ENCODE measurements at places on chromosomes 13 and 19.

GRCh38 chr13:62687732-62688131, 1272.1 kb upstream of the PCDH20 start:
- no peak for DNase-seq

DNA sequence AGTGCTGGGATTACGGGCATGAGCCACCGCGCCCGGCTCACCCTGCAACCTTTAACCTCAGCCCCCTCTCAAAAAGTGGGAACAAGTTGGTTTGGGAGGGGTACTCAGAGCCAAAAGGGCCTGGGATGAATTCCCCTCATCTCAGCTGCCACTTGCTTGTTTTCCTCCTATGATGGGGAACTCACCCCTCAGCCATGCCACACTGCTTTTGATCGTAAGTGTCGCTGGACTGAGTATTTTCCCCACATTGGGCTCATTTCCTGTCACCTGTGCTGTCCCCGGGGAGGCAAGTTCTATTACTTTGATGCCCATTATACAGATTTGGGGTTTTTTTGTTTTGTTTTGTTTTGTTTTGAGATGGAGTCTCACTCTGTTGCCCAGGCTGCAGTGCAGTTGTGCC, 6.5 kb downstream of the R3HDM4 start:
- no peak for DNase-seq

DNA sequence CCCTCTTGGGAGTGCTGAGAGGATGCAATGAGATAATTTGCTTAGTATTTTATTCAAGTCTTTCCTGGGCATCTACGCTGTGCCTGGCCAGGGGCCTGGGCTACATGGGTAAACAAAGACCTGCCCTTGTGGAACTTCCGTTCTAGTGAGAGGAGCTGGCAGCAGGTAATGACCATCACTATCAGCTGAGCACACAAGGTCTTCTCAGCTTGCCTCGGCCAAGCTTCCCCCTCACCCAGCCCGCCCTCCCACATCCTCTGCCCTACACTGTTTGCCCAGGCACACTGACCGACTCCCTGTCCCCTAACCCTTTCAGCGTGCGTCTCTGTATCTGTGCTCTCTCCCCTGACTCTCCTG, 8.6 kb upstream of the FKRP start:
- DNase-seq, result no peak

DNA sequence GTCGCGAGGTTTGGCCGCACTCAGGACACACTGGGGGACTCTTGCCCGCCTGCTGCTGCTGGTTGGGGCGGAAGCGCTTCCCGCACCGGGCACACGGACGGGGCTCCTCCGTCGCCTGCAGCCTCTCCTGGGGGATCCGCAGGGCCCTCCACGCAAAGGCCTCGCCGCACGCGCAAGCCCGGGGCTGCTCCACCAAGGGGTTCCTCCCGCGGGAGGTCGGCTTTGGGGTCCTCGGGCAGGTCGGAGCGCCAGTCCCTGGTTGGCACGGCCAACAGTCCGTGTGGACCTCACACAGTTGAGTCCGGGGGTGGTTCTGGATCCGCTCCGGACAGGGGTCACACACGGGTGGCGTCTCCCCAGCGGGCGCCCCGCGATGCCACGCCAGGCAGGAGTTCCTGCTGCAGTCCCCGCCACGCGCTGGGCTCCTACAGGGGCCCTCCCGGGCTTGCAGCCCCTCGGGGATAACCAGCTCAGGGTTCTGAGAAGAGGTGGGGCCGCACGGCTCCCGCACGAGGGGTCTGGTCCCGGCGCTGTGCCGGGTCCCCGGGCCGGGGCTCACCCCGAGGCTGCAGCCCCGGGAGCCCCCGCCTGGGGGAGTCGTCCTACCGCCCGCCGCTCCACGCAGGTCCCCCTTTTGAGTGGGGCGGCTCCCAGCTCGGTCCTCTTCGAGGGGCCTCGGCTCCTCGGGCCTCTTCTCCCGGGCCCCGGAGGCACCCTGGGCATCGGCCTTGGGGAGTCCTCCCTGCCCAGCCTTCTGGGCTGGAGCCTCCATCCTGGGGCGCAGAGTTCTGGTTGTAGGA, 6.2 kb upstream of the ZNF497 start:
- no peak for DNase-seq

DNA sequence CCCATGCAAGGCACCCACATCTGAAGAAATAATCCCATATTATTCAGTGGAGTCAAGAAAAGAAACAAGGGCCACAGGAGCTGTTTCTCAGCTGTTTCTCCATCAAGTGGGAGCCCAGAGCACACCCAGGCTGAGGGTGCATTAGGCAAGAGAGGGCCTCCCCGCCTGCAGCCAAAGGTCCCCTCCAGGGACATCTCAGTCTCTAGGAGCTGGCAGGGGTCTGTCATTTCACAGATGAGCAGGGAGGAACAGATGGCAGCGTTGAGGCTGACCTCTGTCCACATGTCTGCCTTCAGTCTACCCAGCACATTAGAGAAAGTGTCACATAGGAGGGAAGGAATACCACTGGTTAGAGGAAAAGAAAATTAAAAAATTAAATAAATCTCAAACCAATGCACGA, 157.7 kb downstream of the ZNF536 start:
- no peak for DNase-seq

- DNase-seq, result no peak
Measured at GRCh38 chr19:1567848-1568227, 287 bp downstream of the MEX3D start.

DNA sequence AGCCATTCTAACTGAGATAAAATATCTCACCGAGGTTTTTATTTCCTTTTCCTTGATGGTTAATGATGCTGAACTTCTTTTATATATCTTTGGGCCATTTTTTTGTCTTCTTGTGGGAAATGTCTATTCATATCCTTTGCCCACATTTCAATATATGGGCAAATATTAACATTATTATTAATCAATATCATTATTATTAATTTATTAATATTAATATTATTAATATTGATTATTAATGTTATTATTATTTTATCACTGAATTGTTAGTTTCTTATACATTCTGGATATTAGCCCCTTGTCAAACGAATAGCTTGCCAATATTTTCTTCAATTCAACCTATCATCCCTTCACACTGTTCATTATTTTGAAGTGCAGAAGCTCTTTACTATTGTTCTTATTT, 2203.6 kb downstream of the PCDH9 start:
- no peak for DNase-seq

DNA sequence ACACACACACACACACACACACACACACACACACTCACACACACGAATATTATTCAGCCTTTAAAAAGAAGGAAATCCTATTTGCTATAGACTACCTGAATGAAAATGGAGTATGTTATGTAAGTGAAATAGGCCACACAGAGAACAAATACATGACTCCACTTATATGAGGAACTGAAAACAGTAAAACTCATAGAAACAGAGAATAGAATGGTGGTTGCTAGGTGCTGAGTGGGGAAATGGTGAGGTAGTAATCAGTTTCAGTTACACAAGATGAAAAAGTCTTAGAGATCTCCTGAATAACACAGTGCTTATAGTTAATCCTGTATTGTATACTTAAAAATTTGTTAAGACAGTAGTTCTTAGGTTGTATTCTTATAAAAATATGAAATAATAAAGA, 8.2 kb downstream of the ZNF677 start:
- DNase-seq, result no peak

GRCh38 chr19:46197314-46198070, 32.0 kb upstream of the IGFL1 start:
- DNase-seq, result no peak

DNA sequence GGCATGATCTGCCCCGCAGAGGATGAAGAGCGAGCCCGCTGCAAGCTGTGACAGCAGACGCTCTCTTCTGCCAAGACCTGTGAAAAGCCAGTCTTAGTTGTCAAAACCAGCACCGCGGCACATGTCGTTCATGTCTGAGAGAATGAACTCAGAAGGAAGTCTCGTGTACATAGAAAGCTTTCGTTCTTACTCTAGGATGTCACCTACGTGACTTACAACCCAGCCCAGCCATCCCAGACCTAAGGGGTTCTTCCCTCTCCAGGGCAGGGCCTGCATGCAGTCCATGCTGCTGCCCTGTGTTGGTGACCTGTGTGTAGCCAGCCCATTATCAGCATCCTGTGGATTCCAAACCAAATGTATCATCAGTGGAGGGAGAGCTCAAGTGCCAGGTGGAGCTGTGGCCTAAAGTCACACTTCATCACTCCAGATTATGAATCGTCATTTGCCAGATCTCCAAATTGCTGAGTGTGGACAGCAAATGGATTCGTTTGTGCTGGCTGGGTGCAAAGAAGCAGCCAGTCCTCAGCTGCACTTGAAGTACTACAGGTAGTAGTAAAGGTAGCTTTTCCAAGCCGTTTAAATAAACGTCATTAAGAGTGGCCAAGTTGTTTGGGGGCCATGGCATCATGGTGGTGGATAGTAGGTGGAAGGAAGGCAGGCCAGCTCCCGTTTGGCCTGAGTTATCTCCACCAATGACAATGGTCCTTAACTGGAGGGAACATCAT, 73.9 kb upstream of the GPR183 start:
- no peak for DNase-seq

- no peak for DNase-seq
Measured at GRCh38 chr13:37473035-37473434, 125.5 kb downstream of the POSTN start.

- no peak for DNase-seq
Measured at GRCh38 chr19:30269638-30270037, 102.5 kb upstream of the ZNF536 start.

DNA sequence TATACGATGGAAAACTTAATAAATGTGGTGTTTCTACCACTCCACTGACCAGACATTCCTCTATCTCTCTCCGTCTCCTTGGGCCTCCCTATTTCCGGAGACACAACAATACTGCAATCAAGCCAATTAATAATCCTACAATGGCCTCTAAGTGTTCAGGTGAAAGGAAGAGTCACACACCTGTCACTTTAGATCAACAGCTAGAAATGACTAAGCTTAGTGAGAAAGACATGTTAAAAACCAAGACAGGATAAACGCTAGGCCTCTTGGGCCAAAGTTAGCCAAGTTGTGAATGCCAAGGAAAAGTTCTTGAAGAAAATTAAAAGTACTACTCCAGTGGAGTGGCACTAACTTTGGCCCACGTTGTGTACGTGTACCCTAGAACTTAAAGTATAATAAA, 22.5 kb downstream of the ZDHHC20 start:
- no peak for DNase-seq

GRCh38 chr19:37953171-37953917, 46.3 kb downstream of the SIPA1L3 start:
- DNase-seq, result no peak

GRCh38 chr19:43765109-43765876, 10.5 kb upstream of the SMG9 start:
- peak; percentile 99 for DNase-seq

GRCh38 chr19:39133431-39134270, 8.1 kb downstream of the PAK4 start:
- DNase-seq, result no peak

DNA sequence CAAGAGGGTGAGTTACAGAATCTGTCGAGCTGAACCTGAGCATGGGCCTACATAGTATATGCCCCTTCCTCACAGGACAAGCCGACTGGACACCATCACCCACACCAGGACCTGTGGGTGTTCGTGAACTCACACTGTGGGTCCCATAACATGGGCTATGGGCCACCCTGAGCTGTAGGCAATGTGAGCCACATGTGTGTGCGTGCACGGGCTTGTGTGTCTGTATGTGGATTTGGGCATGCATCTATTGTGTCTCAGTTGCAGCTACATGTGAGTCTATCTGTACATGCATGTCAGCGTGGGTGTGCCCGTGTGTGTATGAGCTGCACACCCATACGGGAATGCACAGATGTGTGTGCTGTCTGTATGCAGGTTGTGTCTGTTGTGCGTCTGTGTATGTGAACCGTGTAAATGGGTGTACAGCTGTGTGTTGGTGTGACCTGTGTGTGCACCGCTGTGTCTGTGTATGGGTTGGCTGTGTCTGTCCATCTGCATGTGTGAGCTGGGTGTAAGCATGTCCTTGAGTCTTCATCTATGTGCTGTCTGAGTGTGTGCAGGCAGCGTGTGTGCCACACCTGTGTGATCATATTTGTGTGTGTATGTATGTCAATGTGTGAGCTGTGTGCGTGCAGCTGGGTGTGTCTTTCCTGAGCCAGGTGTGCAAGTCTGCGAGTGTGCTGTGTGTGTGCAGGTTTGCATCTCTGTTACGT, 1.7 kb downstream of the NOTCH3 start:
- DNase-seq, result no peak

DNA sequence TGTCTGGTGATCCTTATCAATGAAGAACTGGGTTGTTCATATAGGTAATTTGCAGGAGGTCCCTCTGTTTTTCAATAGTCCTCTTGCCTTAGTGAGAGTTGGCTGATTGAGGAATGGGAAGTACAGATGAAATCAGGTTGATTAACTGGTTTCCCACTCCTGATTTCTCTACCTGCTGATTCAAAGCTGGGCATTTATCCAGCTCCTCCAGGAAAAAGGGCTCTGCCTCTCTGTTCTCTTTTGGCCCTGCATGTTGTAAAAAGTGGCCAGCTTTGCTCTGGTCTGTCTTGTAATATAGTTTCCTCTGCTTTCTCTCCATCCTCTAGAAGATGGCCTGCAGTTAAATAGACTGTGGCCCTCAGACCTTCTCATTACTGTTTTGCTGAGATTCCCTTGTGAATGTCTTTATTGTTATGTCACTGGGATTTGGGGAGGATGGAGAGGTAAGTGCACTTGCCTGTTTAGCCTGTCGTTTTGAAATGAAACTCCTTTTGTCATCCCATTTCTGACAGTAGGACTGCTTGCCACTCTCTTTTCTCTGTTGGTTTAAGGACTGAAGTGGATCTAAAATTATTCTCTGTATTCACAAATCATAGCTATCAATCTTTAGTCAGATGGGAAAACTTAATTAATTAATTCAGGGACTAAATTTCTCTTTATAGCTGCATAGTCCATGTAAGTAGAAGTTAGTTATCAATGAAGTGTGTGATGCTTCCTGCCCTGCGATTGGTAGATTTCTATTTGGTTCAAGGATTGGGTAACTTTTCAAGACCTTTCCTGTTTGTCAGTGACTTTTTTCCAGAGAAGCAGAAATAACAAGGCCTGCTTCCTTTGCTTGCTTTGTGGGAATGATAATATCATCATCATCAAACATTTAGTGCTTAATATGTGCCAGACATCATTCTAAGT, 28.5 kb downstream of the GARRE1 start:
- no peak for DNase-seq

DNA sequence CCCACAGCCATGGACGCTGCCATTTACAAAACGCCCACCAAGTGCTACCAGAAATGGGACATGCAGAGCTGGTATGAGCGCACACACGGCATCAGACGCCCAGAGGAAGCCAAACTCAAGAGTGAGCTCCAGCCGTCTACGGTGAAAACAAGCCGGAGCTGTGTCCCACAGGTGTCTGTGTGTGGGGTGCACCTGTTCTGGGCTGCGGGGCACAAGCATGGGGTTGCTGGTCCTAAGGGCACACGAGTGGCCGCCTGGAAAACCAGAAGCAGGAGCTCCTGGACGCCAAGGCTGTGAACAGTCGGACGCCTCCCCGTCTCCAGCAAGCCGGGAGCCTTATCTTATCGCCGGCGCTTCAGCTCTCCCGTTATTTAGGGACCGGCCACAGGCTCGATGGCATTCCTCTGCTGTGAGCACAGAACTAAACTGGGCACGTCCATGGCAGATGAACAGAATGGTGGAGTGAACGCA, 1.3 kb downstream of the ADPRHL1 start:
- no peak for DNase-seq
